ENCODE measurements at places on chromosomes 1 and 21.

DNA sequence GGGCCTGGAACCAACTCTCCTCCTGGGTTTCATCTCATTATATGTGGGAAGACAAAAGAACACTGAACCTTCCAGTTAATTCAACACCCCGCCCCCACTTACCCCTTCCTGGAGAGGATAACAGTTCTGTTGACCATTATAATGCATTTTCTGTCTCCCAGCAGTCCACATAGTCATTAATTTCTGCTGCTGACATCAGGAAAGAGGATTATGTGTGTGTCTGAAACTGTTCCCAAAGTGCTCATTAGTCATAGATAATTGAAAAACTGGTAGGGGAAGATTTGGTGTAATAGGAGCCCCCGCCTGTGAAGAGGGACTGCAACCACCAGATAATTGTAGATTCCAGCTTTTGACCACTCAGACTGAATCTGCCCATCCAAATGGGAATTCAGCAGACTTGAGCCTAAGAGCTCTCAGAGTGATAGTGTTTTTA is 208.7 kb downstream of the FGGY start:
- no peak for DNase-seq

DNA sequence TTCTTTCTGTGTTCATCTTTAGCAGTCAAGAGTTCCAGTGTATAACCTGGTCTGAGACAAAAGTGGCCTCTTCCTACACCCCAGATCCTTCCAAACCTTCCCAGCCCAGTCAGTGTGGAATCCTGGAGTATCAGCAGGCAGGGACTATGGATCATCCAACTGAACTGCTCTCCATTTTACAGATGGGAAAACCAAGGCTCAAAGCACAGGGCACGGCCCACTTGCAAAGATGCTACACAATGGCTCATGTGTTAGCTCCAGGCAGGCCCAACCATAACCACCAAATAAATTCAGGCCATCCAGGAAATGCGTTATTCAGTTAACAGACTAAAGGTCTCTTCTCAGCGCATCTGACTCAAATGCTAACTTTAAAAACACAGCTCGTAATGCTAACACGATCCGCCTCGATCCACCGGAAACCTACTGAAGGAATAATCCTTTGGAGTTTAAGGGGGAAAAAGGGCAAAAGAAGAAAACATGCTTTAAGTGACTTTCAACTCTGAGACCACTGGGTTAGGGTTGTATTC is 7.1 kb downstream of the GLIS1 start:
- DNase-seq, result no peak

DNA sequence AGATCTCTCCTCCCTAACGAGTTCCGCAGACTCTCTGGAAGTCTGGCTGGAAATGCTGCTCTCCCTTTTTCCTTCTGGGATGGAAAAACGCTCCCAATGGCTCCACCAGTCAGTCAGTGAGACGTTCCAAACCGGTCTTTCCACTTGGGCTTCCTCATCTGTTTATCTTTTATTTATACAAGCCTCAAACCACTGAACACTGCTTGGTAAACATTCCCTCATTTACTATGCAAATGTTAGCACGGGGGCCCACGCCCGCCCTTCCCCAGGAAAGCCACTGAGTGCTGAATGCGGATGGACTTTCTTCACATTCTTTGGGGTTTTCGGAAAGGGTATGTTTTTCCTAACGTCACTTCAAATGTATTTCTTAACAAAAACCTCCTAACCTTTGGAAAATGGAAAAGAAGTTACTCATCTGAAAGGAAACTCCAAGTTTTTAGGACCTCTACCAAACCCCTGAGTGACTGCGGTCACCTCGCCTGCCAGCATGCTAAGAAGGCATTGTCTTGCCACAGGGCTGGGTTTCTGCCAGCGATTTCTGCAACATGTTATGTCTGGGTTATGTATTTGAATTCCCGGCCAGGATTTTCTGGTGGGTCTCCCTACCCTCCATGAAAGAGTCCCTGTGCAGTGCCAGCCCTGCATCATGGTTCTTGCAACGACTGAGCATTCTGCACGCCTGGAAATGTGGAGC is 14.0 kb upstream of the UMODL1 start:
- no peak for DNase-seq

DNA sequence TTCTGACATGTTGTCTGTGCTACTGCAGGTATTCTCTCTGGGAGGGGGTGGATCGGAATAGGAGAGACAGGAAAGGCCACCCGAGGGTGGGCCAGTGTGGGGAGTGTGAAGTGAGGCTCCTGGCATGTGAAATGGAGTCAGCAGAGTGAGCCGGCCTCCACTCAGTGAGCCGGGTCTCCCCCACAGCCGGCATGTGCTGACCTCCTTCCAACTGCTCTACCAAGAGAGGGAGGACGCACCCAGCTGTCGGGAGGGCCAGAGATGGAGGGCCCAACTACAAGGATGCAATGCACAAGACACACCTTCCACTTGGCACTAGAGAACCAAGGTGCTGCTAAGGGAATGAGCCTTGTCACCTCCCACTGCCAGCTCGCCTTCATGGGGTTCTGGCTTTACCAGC is 28.2 kb upstream of the CLSTN1 start:
- DNase-seq, result no peak

DNA sequence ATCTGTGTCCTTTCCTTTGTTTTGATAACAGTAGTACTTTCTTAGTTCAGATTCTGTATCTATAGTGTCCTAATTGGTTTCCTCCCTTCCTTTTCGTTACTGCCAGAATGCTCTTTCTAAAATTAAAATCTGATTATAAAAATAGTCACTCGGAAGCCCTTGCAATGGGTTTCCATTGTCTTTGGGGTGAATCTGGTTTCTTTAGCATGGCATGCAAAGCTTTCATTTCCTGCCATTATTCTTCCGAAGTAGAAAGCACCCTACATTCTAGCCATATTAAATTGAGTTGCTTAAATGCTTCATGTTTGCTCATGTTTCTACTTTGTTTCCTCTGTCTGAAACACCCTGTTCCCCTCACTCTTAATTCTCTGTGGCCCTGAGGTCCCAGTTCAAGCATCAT is 53.2 kb upstream of the MACF1 start:
- DNase-seq, result no peak

DNA sequence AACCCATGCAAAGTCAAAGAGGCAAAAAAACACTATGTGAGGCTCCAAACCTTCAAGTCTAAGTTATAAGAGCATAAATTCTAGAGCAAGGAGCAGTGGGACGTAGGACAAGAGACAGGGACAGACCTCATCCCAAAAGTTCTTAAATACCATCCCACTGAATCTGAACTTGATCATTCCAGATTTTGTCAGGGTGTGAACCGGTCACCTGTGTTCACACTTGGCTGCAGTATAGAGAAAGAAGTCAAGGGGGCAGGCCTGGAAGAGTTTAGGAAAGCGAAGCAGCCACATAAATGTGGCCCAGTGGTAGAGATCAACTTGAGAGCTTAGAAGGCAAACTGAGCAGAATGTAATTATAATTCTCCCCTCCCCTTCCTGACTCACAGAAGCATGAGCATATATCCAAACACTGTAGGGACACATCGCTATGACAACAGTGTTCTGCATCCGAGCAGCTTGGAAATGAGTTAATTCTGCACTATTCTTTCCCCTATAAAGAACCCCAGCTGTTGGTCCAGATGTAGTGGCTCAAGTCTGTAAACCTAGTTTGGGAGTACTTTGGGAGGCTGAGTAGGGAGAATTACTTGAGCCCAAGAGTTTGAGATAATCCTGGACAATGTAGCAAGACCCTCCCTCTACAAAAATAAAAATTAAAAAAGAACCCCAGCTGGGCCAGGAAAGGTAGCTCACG is 2.7 kb downstream of the AKR7A2 start:
- DNase-seq, result no peak

- DNase-seq, result no peak
Observed at GRCh38 chr21:42390193-42390592, 5.7 kb downstream of the TMPRSS3 start.

- no peak for DNase-seq
Observed at GRCh38 chr1:100441651-100442050, 89.3 kb downstream of the CDC14A start.

- DNase-seq, result no peak
Observed at GRCh38 chr1:172322219-172323061, 98.0 kb upstream of the C1orf105 start.

DNA sequence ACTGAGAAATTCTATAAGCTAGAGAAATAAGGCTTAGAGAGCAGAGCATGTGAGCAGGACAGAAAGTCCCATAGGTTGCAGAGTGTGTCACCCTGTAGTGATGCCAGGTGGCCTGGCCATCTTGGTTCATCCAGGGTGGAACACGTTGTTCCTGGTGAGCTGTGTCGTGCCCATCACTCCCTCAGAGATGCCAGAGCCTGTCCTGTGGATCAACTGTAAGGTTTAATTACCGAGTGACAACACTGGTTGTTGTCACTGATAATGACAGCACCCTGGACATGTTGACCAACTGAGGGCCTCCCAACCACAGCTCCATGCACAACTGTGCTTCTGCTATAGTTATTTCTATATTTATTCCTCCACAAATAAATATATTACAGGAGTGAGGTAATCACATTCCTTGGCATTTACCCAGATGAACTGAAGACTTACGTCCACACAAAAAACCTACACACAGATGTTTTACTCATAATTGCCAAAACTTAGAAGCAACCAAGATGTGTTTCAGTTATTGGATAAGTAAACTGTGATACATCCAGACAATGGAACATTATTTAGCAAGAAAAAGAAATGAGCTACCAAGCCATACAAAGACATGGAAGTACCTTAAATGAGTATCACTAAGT is 6.2 kb downstream of the C1orf198 start:
- DNase-seq, result no peak

DNA sequence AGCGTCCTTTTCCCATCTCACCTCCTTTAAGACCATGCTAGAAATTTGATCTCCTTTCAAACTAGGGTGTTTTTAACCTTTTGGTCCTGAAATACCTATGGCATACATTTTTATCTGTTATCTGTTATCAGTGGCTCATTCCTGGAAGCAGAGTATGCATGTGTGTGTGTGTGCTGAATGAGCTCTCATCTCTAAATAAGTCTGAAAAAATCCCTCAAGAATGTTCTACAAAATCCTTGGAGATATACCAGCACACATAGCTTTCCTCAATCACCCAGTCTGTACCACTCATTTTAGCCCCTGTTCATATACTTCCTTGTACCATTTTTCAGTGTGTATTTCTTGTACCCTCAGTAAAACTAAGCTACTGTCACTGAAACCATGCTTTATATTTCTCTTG is 6.0 kb upstream of the DARS2 start:
- DNase-seq, result no peak

GRCh38 chr1:1219341-1219740 is 5.4 kb upstream of the TNFRSF4 start:
- DNase-seq, result peak; percentile 19

DNA sequence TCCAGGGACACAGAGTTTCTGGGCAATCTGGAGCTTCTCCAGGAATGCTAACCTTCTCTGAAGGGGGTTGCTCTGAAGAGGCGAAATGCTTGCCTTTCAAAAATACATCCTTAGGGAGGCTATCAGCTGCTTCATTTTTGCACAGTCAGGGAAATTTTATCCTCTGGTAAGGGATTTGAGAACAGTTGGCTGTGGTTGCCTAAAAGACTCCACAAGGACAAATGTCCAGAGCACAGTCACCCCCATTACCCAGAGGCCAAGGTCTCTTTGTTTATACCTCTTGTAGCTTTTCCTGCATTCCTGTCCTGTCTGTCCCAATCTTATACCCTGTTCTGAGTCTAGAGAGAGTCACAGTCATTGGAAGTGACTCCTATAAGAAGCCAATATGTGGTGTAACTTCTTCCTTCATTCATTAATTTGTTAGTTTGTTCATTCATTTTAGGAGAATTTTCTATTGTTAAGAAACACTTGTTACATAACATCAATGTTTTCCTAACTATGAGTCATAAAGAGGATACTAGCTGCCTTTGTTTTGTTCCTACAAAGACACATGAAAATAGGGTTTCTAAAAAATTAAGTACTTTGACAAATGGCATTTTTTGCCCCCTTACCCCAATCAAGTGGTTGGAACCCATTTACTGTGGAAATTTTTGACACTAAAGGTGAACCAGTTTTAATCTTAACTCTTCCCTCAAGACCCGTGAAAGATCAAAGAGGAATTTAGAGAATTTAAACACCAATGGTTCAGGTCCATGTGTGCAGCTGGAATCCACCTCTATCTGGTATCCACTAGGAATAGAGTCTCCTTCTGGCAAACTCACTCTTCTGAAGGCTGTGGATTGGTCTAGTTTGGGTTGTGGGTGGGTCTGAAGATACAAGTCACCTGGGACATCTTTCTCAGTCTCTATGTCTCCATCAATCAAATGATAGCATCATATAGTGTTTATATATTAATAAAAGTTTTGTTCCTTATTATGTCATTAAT is 47.1 kb downstream of the GPR88 start:
- DNase-seq, result no peak

DNA sequence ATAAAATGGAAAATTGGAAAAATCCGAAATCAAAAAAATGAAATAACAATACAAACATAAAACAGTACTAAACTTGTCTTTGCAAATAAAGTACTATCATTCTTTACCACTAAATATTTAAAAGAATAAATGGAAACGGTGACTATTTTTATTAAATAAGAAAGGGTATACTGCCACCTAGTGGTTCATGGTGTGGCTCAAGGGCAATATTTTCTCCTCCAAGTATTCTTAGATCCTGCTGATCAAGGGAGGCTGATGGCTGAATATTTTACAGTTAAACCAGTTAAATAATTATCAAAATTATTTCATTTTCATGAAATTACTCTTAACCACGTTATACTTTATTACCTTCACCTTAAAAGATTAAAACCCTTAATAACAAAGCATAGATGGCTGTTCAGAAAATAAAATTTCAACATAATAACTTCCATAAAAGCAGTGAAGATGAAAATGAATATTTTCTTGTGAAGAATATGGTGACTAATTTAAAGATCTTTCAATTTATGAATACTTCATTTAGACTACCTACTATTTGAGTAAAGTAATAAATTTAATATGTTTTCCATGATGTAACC is 1793.9 kb downstream of the NCAM2 start:
- DNase-seq, result no peak

GRCh38 chr1:17137441-17137840 is 18.2 kb upstream of the PADI2 start:
- no peak for DNase-seq

DNA sequence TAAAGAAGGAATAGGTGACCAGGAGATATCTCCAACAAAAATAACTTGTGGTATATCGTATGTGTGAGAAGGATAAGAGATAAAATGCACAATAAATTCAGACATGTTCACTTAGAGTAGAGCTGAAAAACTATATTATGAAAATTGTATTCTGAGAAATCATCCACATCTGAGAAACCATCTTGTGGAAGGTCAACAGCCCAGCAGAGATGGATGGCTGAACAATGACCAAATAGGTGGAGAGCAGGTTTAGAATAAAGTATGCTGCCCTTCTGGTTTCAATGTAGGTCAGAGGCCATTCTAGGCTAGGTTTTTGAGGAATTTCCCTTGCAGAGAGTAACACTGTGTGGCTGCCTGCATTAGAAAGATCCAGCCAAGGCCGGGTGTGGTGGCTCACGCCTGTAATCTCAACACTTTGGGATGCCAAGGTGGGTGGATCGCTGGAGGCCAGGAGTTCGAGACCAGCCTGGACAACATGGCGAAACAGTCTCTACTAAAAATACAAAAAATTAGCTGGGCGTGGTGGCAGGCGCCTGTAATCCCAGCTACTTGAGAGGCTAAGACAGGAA is 8.8 kb upstream of the UAP1 start:
- DNase-seq, result no peak

GRCh38 chr1:48093147-48093546 is 96.0 kb upstream of the TRABD2B start:
- no peak for DNase-seq
